ENCODE measurements at places on chromosomes 7 and 10.

- no peak for DNase-seq
These were observed 30.0 kb downstream of the LAMB1 start for GRCh38 chr7:107972941-107973376.

DNA sequence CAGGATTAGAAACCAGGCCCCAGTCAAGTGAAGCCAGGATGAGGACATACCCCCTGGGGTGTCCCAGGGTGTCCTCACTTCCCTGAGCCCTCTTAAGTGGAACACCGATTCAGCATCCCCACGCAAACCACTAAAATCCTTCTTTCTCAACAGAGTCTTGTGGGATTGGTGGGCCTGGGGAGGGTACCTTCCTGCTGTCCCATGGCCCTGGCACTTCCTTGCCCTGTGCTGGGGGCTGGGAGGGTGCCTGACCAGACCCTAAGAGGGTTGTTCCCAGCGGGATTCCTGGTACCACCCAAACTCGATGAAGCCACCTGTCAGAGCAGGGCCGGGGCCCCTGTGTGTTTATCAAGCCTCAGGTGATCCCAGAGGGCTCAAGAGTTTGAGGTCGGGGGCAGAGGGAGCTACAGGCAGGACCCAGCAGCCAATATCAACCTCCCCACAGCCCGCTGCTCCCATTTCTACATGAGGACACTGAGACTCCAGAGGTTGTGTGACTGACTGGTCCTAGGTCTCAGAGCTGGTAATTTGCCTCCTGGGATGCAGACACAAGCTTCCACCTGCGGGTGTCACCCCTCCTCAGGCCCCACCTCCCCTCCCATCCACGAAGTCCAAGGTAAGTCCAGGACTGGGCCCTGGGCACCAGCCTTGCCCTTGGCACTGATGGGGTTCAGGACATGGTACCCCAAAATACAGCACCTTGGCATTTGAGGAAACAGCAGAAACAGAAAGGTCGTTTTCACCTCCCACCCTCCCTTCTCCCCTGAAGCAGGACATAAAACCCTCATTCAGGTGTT, 31.4 kb downstream of the OAT start:
- DNase-seq, result no peak

DNA sequence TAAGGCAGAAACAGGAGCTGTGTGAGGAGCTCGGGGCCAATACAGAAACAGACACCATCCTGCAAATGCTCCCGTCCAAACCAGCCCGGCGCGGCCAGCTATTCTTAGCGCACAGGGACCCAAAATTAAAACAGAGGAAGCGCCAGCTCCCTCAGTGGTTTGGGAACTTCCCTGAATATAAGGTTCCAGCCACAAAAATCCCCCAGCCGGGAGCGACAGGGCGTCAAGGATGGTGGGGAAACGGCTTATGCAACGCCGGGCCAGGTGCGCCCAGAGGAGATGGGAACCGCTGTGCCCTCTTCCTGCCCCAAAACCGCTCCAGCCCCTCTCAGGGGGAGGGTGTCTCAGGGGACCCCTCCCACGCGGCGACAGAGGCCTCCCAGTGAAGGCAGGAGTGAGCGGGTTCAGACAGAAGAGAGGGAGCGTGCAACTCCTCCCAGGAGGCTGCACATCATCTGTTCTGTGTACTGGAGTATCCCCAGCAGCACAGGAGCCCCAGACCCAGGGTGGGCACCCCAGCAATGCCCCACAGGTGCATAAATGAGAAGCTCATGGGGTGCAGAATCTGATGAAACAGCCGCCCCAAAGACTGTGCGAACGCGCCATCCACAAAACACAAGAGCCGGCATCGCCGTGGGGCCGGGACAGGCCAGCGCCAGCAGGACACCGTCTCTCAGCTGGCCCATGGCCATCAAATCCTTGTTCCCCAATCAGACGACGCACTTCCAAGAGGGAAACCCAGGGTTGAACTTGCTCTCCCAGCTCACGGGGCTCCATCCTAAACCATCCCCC, 73.9 kb upstream of the PDGFA start:
- DNase-seq, result no peak

DNA sequence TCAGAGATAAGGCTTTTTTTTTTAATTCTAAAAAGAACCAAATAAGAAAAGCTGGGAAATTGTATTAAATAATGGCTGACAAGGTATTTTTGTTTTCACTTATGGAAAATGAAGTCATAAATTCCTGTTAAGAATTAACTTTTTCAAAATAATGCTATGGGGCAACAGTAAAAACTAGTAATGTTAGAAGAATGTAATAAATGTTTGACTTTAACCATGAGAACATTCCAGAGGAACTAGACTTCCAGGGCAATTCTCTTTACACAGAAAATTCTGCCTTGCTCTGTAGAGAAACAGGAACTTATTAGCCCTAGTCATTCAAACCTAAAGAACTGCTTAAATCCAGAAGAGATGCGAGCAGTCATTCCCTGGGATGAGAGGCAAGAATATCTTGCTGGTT, 571.1 kb downstream of the IPMK start:
- no peak for DNase-seq

DNA sequence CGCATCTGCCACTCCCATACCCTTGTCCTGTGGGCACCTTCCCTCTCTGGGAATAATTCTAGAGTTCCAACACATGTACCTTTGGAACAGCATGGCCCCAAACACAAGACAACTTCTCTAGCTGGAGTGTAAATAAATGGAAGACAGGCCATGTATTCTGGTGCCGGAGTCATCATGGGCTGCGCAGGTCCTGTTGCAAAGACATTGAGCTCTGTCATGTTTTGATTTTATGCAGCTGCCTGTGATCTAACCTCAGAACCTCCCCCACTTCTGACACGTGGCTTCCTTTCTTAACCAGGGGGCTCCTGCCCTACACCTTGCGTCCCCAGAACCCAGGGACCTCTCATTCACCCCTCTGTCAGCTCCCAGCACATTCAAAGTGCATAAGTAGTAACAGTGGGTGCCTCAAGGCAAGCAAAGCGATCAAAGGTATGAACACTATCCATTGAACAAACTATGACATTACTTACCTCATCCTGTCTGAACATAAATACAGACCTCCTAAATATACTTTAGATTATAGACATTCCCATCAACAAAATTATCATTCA, 219.9 kb downstream of the FGFR2 start:
- DNase-seq, result no peak

All from activated T-cell treated with anti-CD3 and anti-CD28 coated beads for 48 hours (primary cell).